Stimulated activated CD4-positive, alpha-beta T cell treated with anti-CD3 and anti-CD28 coated beads, Interleukin-4, amount 100 ng/mL, for 4 hours (primary cell): ENCODE measurements at places on chromosomes 1 and 21.
A peak's percentile ranks its signal among the peaks of the same experiment; 100 is the strongest.

GRCh38 chr1:182244451-182244850 lies 147.1 kb downstream of the GLUL start:
- DNase-seq = no peak

GRCh38 chr1:172343240-172344160 lies 77.0 kb upstream of the C1orf105 start:
- DNase-seq = no peak

GRCh38 chr1:29455781-29456180 lies 219.5 kb downstream of the PTPRU start:
- no peak for DNase-seq

DNA sequence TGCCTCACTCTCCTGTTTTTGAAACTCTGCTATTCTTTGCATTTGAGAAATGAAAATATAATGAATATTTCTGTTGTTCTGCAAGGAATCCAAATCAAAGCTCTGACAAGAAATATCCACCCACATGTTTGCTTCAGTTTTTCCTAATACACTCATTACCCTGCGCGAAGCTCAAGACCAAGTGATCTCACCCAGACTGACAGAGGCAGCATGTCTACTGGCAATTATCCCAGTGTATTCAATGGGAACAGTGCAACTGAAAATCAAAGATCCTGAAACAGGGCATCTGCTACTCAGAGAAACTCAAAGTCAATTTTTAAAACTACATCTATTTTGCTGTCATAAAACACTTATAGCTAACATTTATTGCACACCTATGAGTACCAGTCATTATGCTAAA lies 321.0 kb upstream of the LRRC7 start:
- no peak for DNase-seq

GRCh38 chr1:95084317-95085176 lies 11.8 kb upstream of the ALG14 start:
- DNase-seq = no peak

- DNase-seq = no peak
These were observed 499.6 kb upstream of the B3GALT2 start for GRCh38 chr1:193685986-193686385.

GRCh38 chr1:20485527-20486456 lies at the start of gene CAMK2N1:
TSS of gene CAMK2N1 (minus strand) at chr1:20486210. CDS start at chr1:20485379, 831 bp downstream.
- peak; percentile 64 for DNase-seq

DNA sequence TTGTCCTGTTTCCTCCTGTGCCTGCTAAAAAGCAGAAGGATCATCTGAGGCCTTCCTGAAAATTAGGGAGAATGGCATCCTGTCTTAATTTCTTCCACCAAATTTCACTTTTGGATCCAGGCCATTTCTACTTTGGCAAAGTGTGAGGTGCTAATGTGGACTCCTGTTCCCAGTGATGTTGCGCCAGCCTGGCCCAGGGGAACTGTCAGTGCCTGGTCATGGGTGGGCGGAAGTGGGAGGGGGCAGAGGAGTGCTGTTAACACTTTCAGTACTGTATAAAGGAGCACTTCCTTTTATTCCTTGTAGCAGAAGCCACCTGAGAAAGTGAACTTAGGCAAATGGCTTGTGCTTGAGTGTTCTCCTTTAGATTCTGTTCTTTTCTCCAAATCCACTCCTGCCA lies 19.9 kb downstream of the ELAPOR1 start:
- DNase-seq = no peak

DNA sequence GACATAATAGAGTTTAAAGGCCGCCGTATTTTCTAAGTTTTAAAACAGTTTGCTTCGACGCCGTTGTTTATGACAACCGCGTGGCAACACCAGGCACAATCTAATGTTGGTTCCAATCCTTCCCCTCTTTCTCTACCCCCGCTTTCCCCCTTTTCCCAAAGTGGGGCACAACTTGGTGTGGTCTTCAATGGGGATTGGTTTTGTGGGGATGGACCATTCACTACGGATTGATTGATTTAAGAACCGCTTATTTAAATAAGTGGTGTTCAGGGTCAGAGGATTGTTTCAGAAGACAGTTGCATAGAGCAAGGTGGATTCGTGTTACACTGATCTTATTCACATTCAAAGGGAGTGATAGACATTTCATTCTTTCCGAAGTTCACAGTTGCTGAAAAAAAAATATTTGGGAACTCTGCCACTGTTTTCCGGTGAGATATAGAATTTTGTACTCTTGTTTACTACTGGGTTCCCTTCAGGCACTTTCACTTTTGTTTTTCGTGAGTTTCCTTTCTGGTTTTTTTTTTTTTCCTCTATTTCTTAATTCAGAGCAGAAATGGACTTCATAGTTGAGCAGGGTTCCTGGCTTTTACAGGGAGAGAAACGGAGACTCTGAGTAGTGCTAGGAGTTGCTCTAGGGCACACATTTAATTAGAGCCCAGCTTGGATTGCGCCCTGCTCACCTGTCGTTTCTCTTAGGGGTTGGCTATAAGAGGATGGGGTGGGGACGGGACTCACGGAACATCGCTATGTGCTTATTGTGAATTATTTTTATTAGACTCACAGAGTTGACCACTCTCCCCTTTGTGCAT lies 79.6 kb upstream of the AK4 start:
- DNase-seq = no peak

GRCh38 chr1:29121936-29122681 lies 1.6 kb downstream of the TMEM200B start:
- DNase-seq = no peak

DNA sequence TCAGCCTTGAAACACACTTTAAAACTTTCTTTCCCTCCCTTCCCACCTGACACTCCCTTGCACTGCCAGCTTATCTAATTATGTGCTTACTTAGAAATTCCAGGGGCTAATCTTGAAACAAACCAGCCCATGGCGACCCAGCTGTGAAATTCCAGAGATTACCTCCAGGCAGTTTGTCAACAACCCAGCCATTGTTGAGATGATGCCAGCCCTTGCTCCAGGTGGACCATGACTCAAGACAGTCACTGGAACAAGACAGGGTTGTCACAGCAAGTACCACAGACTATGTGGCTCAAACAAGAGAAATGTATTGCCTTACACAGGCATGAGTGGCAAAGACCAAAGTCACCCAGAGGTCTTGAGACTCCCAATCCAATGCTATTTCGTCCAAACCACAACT lies 7.9 kb downstream of the FYB2 start:
- DNase-seq = no peak

DNA sequence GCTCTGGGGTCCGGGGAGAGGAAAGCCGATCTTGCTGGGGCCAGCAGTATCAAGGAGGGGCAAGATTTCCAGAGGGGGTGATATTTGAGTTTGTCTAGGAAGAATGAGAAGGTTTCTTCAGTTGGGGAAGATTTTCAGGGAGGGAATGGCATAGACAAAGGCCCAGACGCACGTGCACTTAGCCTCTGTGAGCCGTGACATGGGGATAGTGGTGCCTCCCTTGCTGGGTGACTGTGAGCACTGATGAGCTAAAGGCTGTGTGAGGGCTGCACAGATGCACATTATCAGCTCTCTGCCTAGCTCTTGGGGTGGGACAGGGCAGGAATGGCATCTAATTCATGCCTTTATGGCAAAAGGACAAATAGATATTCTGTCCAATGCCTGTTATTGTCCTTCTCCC lies 1.8 kb downstream of the CDCP2 start:
- no peak for DNase-seq

- no peak for DNase-seq
These were observed 17.4 kb upstream of the NBPF1 start for GRCh38 chr1:16630661-16631247.

GRCh38 chr1:222040121-222040805 lies 298.4 kb upstream of the DUSP10 start:
- DNase-seq = no peak

- DNase-seq = no peak
These were observed 11.7 kb upstream of the IGSF3 start for GRCh38 chr1:116679091-116679827.

DNA sequence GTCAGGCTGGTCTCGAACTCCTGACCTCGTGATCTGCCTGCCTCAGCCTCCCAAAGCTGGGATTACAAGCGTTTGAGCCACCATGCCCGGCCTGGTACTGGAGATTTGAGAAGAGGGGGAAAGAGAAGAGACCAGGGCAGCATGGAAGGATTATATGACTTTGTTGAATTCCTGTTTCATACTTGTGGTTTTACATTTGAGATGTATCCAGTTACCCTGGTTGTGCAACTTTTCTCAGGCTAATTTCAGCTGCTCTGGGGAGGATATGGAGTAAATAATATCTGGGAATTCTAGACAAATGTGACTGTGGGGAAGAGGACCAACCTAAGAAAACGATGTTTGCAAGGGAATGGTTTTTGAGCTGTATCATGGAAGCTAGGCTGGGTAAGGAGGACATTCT lies 89.5 kb upstream of the GREM2 start:
- no peak for DNase-seq

GRCh38 chr1:5632814-5633213 lies 359.4 kb downstream of the NPHP4 start:
- DNase-seq = no peak

GRCh38 chr1:213381572-213382084 lies 330.6 kb downstream of the RPS6KC1 start:
- DNase-seq = no peak

- DNase-seq = no peak
These were observed 7.8 kb downstream of the VASH2 start for GRCh38 chr1:212958175-212958574.

DNA sequence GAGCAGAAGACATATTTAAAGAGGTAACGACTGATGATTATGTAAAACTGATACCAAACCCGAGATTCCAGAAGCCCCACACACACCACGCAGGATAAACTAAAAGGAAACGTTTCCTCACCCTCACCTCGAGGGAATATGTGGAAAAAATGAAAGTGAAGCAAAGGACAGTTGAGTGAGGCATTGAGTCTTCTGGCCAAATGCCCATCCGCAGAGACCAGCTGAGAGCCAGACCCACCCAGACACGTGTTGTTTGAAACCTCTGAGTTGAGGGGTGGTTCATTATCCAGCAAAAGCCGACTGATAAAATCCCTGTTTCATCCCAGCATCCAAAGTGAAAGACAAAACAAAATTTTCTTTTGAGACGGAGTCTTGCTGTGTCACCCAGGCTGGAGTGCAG lies 29.6 kb upstream of the PCBP3 start:
- no peak for DNase-seq

DNA sequence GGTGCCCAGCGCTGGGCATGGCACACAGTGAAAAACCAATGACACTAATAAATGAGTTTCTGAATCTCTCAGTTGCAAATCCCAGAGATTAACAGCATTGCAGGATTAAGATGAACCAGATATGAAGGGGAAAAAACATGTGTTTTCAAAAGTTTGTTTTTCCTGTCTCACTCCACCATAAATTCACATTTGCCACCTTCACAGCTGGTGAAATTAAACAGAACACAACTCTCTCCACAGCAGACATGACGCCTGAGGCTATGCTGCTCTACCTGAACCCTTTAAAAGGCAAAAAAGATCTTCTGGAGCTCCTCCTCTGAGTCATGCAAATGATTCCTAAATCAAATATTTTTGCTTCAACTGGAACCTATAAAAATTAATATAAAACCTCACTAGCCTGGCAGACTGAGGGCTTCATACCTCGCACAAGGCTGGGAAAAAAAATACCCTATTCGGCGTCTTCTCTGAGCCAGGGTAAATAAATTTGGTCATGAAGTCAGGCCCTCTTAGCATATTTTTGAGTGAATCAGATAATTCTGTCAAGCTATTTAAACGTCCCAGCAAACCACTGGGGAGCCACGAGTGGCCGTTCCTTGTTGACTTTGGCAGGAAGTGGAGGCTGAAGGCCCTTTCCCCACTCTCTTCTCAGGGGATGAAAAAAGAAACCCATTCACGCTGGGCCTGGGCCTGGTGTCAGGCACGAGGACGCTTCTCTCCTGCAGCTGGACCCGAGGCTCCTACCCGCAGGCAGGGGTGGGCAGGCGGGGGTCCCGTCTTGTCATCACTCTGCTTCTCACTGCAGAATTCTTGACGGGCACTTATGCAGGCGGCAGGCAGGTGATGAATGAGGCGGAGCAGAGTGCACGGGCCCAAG lies 53.0 kb downstream of the DMRTB1 start:
- no peak for DNase-seq

DNA sequence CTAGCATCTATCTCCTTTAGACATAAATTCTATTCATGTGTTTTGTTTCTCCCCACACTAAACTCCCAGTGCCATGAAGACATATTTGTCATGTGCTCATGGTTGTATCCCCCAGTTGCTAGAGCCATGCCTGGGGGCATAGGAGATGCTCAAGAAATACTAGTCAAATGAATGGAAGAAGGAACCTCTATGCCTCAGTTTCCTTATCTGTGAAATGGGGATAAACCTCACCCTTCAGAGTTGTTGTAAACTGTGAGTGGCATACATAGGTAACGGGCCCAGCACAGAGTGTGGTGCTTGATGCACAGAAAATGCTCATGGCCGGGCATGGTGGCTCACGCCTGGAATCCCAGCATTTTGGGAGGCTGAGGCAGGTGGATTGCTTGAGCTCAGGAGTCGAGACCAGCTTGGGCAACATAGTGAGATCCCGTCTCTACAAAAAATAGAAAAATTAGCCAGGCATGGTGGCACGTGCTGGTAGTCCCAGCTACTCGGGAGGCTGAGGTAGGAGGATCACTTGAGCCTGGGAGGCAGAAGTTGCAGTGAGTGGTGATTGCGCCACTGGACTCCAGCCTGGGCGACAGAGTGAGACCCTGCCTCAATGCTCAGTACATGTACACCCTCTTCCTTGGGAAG lies 8.7 kb downstream of the LDLRAD2 start:
- no peak for DNase-seq

- DNase-seq = no peak
These were observed 3.4 kb downstream of the ZBTB21 start for GRCh38 chr21:42006765-42007164.

- no peak for DNase-seq
These were observed 250.2 kb downstream of the NUF2 start for GRCh38 chr1:163571950-163572349.

- no peak for DNase-seq
These were observed 36.2 kb downstream of the SGIP1 start for GRCh38 chr1:66570196-66570595.

DNA sequence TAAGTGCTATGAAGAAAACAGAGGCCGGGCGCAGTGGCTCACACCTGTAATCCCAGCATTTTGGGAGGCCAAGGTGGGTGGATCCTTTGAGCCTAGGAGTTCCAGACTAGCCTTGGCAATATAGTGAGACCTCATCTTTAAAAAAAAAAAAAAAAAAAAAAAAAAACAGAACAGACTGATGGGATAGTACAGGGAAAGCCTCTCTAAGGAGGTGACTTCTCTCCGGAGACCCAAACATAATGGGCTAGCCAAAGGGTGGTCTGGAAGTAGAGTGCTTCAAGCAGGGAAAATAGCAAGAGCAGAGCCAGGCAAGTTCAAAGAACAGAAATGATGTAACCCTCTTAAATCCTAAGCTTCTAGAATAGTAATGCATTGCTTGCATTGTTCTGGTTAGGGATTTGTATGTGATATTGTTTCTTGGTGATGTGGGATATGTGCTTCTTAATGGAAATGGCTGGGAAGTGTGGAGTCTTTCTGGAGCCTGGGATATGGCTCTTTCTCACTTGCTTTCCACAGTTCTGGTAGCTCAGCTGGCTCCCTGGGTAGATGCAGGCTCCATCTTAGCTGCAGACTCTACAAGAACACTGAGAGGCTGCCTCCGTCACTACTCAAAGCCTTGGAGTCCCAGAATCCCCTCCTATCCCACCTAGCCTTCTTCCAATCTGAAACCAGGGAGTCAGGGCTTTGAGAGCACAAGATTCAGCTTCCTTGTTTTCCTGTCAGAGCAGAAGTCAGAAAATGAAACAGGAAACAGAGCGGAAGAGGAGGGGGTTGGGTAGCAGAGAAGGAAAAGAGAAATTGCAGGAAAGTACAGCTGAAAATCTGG lies 1.9 kb upstream of the PIGV start:
- DNase-seq = no peak

GRCh38 chr1:54312796-54313316 lies 93.3 kb downstream of the SSBP3 start:
- DNase-seq = no peak

- no peak for DNase-seq
These were observed 8.9 kb downstream of the MAP1LC3C start for GRCh38 chr1:241990040-241990439.

GRCh38 chr21:24941316-24942185 lies 665.7 kb downstream of the MRPL39 start:
- no peak for DNase-seq
